ENCODE measurements at places on chromosomes 12 and 14.

DNA sequence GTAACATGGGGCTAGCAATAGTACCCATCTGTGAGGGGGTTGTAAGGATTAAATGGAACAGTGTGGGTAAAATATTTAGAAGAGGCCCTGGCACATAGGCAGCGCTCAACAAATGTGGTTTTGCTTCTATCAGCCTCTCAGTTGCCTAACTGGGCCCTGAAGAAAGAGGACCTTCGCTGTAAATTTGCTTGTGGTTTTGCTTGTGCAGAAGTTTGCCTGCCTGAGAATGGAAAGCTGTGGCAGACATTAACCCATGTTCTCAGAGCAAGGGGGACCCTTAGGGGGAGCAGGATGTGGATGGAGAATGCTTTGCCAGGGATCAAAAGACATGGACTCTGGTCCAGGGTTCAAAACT, 160.1 kb downstream of the BRMS1L start:
- DNase-seq = no peak

- no peak for DNase-seq
Observed at GRCh38 chr14:75422169-75422568, 5.7 kb upstream of the JDP2 start.

GRCh38 chr14:79325557-79325956, 885.7 kb downstream of the DIO2 start:
- DNase-seq = no peak

DNA sequence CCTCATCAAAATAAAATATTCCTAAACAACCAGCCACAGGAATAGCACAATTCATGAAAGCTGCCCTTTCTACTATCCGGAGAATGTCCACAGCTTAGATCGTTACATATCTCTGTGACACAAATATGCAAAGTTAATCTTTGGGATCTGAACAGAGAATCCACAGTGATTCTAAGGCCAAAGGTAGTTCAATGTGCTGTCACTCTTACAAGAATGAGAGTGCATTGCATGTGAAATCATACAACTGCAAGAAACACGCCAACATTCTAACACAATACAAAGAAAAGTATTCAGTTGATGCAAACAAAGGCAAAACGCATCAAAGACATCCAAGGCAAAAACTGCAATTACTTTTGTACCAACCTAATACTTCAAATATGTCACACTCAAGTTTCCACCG, 60.4 kb downstream of the KSR2 start:
- DNase-seq = no peak

DNA sequence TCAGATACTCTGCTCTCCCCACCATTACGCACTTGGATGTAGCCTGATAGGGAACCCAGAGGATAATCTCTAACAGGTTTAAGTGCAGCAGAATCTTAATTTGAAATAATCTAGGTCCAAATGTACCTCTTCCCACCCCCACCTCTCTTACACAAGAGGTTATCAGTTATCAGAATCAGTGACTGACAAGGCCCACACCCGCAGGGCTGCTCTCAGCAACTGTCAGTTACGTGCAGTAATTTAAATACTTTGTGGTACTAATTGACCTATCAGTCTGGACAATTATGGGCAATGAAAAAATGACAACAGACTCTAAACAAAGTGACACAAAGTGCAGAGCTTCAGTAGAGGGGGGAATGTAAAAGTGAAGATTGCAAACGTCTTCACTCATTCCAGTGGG, 74.0 kb downstream of the CLIP1 start:
- DNase-seq = no peak

DNA sequence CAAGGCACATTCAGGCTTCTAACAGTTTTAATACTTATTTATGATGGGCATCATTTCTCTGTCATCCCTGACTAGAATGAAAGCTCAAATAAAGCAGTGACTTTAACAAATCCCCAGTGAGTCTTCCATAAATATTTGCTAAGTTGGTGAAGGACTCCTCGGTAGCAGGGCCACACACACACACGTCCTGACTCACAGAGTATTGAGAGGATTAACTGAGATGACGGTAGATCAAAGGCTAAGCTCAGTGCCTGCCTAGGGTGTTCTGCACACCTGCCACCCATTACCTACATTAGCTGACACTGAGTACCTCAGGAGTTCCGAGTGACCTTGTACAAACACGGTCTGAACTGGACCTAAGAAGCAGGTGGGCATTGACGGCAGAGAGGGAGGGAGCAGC, 197.3 kb upstream of the SFSWAP start:
- no peak for DNase-seq

GRCh38 chr12:126147321-126147720, 1082.1 kb downstream of the AACS start:
- DNase-seq = no peak

GRCh38 chr12:89576572-89577220, 50.8 kb upstream of the POC1B start:
- DNase-seq = no peak

- no peak for DNase-seq
Observed at GRCh38 chr12:127060933-127061332, 1206.0 kb upstream of the TMEM132C start.

DNA sequence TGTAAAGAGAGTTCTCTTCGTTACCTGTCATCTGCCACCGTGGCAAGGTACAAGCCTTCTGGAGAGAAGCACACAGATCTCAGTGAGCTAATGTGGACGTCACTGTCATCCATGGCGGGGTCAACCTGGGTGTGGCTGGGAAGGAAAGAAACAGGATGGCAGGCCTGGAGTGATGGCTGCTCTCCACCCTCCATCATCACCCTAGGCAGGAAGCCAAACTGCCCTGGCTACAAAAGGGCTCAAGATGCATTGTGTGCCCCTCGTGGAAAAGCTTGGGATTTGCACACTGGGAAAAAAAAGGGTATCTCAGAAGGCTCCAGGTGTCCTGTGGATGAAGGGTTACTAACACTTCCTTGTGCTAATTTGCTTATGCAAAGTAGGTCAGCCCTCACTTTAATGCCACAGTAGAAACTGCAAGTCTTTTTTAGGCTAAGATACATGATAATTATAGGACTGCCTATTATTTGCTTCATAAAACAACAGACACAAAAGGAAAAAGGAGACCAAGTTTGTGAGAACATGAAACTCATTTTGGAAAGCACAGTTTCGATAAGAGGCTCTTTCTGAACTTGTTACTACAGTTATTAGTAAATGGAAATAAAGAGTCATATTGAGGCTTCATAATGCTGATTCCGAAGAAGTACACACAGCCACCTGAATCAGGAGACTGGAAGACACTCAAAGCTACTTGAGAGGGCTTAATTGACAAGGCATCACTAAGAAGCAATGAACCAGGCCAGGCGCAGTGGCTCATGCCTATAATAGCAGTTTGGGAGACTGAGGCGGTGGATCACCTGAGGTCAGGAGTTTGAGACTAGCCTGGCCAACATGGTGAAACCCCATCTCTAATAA, 18.9 kb downstream of the RFC5 start:
- no peak for DNase-seq

- DNase-seq = no peak
Observed at GRCh38 chr14:35821564-35822411, 4.3 kb upstream of the BRMS1L start.

GRCh38 chr14:67240168-67240932, 885 bp upstream of the PALS1 start:
- DNase-seq = no peak

GRCh38 chr14:56995010-56995409, 184.7 kb upstream of the OTX2 start:
- no peak for DNase-seq

- DNase-seq = no peak
Observed at GRCh38 chr12:119151445-119152026, 27.2 kb upstream of the HSPB8 start.

- DNase-seq = peak; percentile 74
Observed at GRCh38 chr14:55889124-55889523, 229.1 kb upstream of the PELI2 start.

DNA sequence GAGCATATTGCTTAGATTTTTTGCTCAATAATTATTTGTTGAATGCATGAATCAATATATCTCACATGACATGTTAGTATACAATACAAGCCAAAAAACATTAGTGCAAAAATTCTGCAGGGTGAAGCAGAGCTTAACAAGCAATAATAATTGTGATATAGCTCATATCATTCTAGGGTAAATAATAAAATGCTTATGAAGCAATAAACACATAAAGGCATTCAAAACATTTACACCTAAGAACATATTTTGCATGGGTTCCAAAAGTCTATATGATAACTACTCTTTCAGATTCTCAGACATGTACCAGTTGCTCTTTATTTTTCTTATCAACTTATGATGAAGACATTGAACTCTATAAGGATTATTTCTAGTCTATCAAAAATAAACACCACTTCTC, 886.2 kb downstream of the TRHDE start:
- DNase-seq = no peak

- DNase-seq = no peak
Observed at GRCh38 chr14:67963960-67964812, 144.6 kb downstream of the RAD51B start.

- no peak for DNase-seq
Observed at GRCh38 chr12:52781399-52782082, 4.4 kb upstream of the KRT76 start.

DNA sequence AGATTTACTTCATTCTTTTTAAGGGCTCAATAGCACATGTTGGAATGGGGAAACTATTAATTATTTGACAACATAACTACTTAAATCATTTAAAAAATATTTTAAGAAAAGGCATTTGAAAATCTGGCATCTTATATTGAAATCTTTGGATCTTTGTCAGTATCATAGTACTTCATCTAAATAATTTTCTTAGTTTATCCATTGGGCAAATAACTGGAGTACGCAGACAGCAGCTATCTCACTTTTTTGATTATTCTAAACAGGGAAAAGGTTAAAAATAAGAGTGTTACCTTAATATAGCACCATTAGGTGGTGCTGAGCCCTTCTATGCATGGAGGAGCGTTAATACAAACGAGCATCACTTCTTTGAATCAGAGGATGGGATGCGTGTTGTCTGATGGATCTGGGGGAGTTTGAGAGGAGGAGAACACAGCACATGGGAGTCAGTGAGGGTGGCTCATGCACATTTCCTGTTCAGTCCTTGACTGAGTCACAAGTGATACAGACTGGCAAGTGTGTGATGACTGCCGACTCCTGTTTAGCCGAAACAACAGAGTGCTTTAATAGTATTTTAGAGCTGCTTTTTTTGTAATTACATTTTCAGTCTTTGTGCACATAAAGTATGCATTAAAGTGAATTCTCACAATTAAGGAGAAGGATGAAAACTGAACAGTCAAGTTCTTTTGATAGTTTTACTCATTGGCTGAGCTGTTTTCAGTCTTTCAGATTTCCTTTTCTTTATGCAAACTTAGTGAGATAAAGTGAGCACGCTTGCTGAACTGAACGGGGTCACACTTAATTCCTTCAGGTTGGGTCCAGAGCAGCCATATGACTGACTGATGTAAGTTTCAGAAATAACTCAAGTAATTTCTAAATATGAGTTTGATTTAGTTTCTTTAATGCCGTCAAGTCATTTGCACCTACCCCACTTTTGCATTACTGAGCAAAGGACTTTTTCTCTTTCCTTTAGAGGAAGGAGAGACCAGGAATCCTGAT, 92.7 kb downstream of the DIP2B start:
- no peak for DNase-seq

DNA sequence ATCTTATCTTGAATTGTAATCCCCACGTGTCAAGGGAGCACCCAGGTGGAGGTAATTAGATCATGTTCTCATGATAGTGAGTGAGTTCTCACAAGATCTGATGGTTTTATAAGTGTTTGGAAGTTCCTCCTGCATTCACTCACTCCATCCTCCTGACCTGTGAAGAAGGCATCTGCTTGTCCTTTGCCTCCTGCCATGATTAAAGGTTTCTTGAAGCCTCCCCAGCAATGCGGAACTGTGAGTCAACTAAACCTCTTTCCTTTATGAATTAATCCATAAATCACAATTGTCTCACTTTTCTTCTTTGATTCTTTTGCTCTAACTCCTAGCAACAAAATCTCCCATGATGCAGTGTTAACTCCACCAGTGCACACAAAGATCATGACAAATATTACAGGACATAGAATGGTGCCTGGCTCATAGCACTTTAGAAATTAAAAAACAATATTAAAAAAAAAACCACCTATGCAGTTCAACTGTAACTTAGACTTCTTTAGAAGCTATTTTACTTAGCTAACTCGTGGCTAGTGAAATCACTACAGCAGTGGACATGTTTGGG, 37.6 kb upstream of the MGAT4C start:
- DNase-seq = no peak

GRCh38 chr12:106179086-106179485, 40.3 kb upstream of the NUAK1 start:
- no peak for DNase-seq

DNA sequence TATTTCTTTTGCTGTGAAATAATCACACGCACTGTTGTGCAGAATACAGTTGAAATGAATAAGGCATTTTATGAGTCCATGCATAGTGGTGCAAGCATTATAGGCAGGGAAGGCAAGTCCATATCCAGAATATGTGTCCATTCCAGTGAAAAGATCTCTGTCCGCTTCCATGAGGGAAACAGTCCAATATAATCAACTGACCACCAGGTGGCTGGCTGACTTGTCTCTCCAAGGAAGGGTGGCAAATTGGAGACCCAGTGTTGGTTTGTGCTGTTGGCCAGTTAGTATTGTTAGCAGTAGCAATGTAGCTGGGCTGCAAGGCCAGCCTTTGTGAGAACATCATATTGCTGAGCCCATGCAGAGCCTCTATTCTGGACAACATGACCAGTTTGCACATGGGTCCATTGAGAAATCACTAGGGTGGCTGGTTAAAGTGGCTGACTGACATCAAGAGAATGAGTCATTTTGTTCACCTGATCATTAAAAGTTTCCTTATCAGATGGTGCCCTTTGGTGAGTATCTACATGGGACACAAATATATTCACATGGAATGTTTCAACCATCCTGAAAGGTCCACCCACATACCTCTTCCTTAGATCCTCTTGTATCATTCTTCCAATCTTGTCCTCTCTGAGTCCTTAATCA, 17.3 kb upstream of the YAF2 start:
- DNase-seq = no peak

GRCh38 chr14:105021656-105022275, 883 bp upstream of the CDCA4 start:
- DNase-seq = no peak

DNA sequence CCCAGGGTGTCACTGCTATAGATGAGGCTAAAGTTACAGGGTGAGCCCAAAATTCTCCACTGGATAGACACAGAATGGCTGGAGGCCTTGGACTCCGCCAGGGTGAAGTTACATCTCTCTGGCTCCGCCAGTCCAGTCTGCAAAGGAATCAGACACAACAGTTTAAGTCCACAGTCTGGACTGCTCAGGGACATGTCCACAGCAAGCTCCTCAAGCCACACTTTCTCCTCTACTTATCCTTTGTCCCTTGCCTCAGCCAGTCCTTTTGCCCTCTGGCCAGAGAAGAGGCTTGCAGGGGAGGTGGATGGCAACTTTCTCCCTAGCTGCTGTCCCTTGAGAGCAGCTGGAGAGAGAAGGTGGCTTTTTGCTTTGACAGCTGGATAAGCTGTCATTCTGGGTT, 28.0 kb downstream of the PTPRB start:
- DNase-seq = no peak

DNA sequence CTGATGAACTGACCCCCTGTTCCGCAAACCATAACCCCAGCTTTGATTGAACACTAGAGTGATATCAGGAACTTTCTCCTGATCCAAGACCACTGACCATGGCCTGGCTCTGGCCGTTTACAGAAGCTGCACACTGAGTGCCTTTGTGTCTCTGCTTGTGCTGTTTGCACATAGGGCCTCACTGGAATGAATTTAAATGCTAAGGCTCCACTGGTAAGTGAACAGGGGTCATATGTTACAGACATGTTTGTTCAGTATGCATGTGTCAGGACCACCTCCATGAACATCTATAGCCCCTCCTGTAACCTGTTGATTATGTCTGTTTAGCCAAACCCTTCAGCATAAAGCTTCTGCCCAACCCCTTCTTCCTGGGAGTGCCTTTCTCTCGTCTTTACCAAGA, 1239.8 kb downstream of the TMEM121 start:
- no peak for DNase-seq

Measured in SHP77 treated with DMSO at 0.1 percent for 48 hours (cell line).